Kidney (tissue), 22 donors: ENCODE measurements at places on chromosomes 4 and X. TPM values are rescaled to one million over a fixed set of nuclear protein-coding genes. Genes with fewer than 3 reads are reported as not detected.
A peak's percentile ranks its signal among the peaks of the same experiment; 100 is the strongest.

GRCh38 chr4:158090323-158090722 is 82.5 kb downstream of the GASK1B start:
- H3K4me3 ChIP-seq = no peak overlapping the region
- H3K4me1 ChIP-seq = no peaks in the 10 kb centered on the region
- H3K27ac ChIP-seq = no peak overlapping the region
- H3K36me3 ChIP-seq = no peaks in the 10 kb centered on the region

GRCh38 chrX:133215747-133216146 is 2.4 kb downstream of the TFDP3 start:
- peak; percentile 24 for DNase-seq
- H3K36me3 ChIP-seq = no peaks in the 10 kb centered on the region
- H3K27ac ChIP-seq = no peak overlapping the region
- no peaks in the 10 kb centered on the region for H3K4me1 ChIP-seq

DNA sequence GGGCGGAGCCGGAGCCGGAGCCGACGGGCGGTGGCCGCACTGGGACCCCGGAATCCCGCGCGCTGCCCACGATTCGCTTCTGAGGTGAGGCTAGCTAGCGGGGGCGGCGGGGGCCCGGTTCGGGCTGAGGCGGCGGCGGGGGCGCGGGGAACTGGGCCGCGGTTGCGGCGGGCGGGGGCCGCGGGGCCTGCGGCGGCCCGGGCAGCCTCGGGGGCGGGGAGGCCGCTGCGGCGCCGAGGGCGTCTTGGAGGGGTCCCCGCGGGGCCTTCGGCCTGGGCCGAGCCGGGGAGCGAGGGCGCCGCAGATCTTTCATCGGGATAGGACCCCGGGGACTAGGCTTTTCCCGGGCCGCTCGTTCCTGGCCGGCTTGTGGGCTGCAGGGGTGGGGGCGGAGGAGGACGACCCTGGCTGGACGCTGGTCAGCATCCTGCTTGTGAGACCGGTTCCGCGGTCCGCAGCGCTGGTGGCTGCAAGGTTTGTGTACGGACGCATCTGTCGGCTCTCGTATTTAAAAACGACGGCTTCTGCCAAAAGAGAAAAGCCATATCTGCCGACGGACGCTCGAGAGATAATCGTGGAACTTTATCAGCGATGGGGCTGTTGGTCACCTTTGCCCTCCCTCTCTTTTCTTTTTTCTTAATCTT is 419 bp downstream of the ADD1 start:
- peaks cover 10% of the 10 kb centered on the region for H3K4me1 ChIP-seq
- H3K27ac ChIP-seq = peak overlapping the region; percentile 91
- DNase-seq = peak; percentile 50
- H3K4me3 ChIP-seq = peak overlapping the region; percentile 91
- no peaks in the 10 kb centered on the region for H3K27me3 ChIP-seq
- H3K36me3 ChIP-seq = no peaks in the 10 kb centered on the region

GRCh38 chr4:53557669-53558064 is 33.6 kb downstream of the LNX1 start:
- no peak overlapping the region for H3K27ac ChIP-seq
- DNase-seq = no peak
- peaks cover 9% of the 10 kb centered on the region for H3K36me3 ChIP-seq
- H3K4me3 ChIP-seq = no peak overlapping the region

GRCh38 chr4:68271851-68272357 is 26.4 kb upstream of the TMPRSS11B start:
- H3K36me3 ChIP-seq = no peaks in the 10 kb centered on the region
- peak overlapping the region; percentile 45 for H3K4me3 ChIP-seq
- H3K27ac ChIP-seq = no peak overlapping the region
- H3K4me1 ChIP-seq = peaks cover 2% of the 10 kb centered on the region
- DNase-seq = peak; percentile 85

DNA sequence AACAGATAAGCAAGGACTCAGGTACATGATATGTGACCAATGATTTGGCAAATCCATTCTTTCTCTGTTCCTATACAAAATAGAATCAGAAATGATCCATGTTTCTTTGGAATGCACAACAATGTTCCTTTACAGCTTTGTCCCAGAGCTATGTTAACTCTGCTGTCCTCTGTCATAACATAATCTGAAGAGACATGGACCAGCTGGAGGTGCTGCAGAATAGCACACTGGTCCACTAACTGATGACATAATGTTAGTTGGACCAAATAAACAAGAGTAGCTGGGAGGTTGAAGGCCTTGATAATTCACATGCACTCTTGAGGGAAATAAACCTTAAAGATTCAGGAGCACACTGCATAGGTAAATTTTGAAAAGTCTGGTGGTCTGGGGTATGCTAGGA is 23.0 kb upstream of the DHX15 start:
- H3K4me3 ChIP-seq = no peak overlapping the region
- DNase-seq = peak; percentile 76
- H3K27ac ChIP-seq = no peak overlapping the region

- DNase-seq = no peak
- no peaks in the 10 kb centered on the region for H3K36me3 ChIP-seq
- no peak overlapping the region for H3K27ac ChIP-seq
- H3K27me3 ChIP-seq = no peaks in the 10 kb centered on the region
- H3K4me3 ChIP-seq = no peak overlapping the region
Observed at GRCh38 chr4:102008711-102009110, 218.2 kb downstream of the BANK1 start.

- peak overlapping the region; percentile 84 for H3K4me3 ChIP-seq
- no peak for DNase-seq
- no peaks in the 10 kb centered on the region for H3K4me1 ChIP-seq
Observed at GRCh38 chr4:113978105-113978504, 1.3 kb downstream of the ARSJ start.

DNA sequence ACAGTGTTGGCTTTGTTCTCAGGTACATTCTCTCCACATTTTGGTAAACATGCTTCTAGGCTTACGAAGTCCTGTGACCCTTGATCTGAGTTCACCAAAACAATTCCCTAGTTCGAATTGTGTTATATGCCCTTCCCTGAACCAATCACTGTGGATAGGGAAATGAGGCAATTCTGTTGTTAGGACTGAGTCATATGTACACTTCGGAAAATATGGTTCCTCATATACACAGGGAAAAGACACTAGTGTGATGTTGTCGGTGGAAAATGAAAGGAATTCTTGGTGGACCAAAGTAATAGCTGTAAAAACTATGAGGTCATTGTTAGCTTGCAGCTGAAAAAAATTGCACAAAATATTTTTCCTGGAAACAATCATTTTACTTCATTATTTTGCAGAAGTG is 46.6 kb upstream of the MAGEC2 start:
- no peak for DNase-seq
- no peaks in the 10 kb centered on the region for H3K27me3 ChIP-seq
- H3K36me3 ChIP-seq = no peaks in the 10 kb centered on the region
- no peak overlapping the region for H3K4me3 ChIP-seq
- H3K27ac ChIP-seq = no peak overlapping the region
- no peaks in the 10 kb centered on the region for H3K4me1 ChIP-seq

DNA sequence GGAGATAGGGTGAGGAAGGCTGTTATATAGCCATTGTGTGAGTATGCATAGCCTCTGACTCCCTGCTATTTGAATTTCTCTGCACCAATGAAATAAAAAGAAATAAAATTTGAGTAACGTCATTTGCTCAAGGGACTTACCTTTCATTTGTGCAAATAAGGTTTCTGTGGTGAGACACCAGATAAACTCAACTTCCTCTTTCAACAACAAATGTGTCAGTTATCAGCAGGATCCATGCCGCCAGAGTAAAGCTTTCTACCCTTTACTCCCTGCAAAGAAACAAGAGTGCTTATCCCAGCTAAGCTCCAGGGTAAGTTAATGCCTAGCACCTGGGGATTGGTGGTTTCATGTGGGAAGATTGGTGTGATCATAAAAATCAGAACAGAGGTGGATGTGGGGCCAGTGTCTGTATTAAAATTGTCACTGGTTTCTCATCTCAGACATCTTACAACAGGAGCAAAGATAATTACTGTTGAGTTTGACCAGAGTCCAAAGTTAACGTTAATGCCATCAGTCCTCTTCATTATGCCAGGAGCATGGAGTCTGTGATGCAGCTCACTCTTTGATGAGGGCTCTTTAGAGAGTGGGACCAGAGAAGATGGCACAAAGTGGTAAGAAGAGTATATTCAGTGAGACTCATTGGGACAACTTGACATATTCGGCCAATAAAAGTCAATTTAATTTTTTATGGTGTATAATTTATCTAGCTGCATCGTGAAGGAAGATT is at the start of gene P2RY10:
P2RY10 (plus strand) TSS at position 206 of the 727 bp plus-strand sequence. CDS start 15,130 bp downstream, outside the sequence.
- no peak within 1 kb of the TSS for H3K4me3 ChIP-seq
- no peaks in the 10 kb centered on the region for H3K4me1 ChIP-seq
- H3K27ac ChIP-seq = no peak within 1 kb of the TSS
- H3K27me3 ChIP-seq = no peaks in the 10 kb centered on the region

DNA sequence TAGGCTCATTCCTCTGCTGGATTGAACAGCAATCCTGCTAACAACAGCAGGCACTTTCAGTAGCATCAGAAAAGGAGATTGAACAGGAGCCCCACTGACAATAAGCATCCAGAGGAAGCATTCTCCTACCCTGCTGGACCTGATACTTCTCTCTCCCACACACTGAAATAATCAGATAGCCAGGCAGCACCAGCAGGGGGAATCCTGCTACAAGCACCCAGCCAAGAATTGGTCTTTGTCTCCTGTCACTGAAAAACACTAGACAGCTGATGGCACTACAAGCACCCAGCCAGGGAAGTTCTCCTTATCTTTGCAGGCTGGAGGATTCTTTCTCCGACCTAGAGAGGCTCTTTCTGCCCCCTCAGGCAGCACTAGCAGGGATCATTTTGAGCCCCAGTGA is 444.3 kb upstream of the GRIA3 start:
- H3K27me3 ChIP-seq = no peaks in the 10 kb centered on the region
- H3K36me3 ChIP-seq = no peaks in the 10 kb centered on the region
- H3K27ac ChIP-seq = no peak overlapping the region
- no peaks in the 10 kb centered on the region for H3K4me1 ChIP-seq

- no peaks in the 10 kb centered on the region for H3K36me3 ChIP-seq
- DNase-seq = no peak
- no peak overlapping the region for H3K4me3 ChIP-seq
- no peaks in the 10 kb centered on the region for H3K4me1 ChIP-seq
Observed at GRCh38 chr4:109902559-109903251, 10.0 kb upstream of the EGF start.

The PPP2R2C gene
- polyA plus RNA-seq = 0.39 TPM

The RWDD4 gene
- 19.1 TPM for polyA plus RNA-seq

The LINC00632 gene
- 0.67 TPM for polyA plus RNA-seq

The FAM241A gene
- polyA plus RNA-seq = 1.9 TPM

The CT45A5 gene
- polyA plus RNA-seq = not detected

The RRH gene
- 0.37 TPM for polyA plus RNA-seq
